ENCODE measurements at places on chromosomes 3 and 15.

DNA sequence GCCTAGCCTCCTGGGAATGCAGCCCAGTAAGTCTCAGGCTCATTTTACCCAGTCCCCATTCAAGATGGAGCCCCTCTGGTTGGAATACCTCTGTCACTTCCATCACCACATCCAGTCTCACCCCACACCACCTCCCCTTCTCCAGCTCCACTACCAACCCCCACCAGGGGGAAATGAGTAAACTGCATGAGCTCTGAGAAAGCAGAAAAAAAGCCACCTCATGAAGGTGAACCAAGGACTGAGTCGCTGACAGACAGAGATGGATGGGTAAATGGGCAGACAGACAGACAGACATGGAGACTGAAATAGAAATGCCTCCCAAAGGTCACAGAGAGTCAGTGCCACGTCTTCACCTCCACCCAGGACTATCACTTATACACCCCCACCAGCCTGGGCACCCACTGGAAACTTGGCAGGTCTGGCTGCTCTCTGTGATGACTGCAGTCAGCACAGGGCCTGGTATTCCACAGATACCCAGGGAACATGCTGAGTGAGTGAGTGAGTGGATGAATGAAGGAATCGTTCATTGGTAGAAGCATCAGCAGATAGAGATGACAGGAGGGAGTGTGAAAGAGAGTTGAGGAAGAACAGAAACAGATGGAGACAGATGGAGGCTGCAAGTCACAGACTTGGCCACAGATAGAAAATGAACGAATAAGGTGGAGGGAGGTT, 4.9 kb upstream of the LOXL1 start:
- DNase-seq = no peak

GRCh38 chr15:56616551-56616950, 116.8 kb downstream of the ZNF280D start:
- no peak for DNase-seq

DNA sequence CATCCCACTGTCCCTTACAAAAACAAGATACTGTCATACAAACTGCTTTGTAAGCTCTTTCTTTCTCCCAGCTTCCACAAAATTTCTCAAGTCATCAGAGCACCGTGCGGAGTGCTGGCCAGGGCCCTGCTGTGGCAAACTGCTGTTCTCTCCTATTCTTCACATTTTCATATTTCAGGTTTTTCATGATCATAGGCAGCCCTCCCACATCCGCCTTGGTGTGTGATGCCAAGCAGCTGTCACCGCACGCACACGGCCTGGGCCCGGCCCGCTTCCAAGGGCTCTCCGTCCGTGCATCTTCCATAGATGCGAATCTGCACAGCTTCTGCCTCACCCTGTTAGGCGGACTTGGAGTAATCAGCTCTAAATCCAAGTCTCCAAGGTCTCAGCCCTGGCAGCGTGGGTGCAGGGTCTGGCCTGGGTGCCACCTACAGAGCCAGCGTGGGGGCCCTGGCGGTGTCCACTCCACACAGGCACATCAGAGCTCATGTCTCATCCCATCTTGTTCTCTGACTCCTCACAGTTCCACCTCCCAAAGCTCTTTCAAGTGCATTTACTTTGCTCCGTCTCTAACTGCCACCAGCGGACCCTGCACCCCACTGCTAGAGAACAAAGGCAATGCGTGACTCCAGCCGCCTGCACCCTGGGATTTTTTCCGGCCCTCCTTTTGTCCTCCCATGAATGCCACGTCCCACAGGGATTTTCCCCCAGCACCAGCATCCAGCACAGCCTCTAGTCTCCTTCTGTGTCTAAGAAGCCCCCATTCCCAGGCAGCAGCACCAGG, 27.2 kb downstream of the CYFIP1 start:
- DNase-seq = no peak

DNA sequence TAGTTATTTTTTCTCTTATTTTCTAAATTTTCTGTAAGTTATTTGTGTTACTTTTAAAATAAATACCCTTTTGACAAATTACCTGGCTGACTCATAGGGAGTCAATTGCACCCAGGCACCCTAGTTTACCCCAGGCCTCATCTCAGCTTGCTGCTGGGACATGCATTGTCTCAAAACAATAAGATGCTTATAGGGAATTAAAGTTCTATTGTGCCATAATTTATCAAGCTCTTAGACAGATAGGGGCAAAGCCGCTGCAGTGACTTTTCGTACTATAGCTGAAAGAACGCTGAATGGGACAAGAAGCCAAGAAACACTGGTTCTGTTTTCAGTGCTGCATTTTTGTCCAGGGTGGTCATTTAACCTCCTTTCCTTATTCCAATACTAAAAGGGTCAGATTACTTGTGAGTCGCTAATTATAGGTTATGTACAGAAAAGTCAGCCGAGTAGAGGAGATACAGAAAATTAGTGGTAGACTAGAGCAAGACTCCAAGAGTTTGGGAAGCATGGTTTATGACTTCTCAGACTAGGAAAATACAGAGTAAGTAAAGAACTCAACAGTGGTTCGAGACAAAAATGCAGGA, 50.3 kb downstream of the EXD1 start:
- no peak for DNase-seq

- DNase-seq = no peak
These were observed 106.4 kb upstream of the TLE3 start for GRCh38 chr15:70203981-70204560.

All from KG1 (cell line).